ENCODE measurements at places on chromosomes 13 and 19. TPM values are rescaled to one million over a fixed set of nuclear protein-coding genes. Genes with fewer than 3 reads are reported as not detected.

- no peaks in the 10 kb centered on the region for H3K27me3 ChIP-seq
- DNase-seq, result no peak
- H3K4me3 ChIP-seq, result no peak overlapping the region
- no peaks in the 10 kb centered on the region for H3K36me3 ChIP-seq
- no peak overlapping the region for H3K27ac ChIP-seq
Measured at GRCh38 chr19:14160017-14160703, 23.8 kb upstream of the ASF1B start.

GRCh38 chr13:52848455-52849195, at the start of gene PCDH8:
Gene PCDH8 (minus strand): TSS chr13:52848640. CDS start chr13:52848436, 204 bp downstream.
- H3K4me3 ChIP-seq, result no peak within 1 kb of the TSS
- H3K27ac ChIP-seq, result no peak within 1 kb of the TSS
- peak; percentile 56 for DNase-seq
- no peaks in the 10 kb centered on the region for H3K36me3 ChIP-seq
- H3K27me3 ChIP-seq, result no peaks in the 10 kb centered on the region

The PCSK4 gene
- total RNA-seq, result 203 TPM

The ZNF850 gene
- total RNA-seq, result 17.8 TPM

The FCAR gene
- not detected for total RNA-seq

DNA sequence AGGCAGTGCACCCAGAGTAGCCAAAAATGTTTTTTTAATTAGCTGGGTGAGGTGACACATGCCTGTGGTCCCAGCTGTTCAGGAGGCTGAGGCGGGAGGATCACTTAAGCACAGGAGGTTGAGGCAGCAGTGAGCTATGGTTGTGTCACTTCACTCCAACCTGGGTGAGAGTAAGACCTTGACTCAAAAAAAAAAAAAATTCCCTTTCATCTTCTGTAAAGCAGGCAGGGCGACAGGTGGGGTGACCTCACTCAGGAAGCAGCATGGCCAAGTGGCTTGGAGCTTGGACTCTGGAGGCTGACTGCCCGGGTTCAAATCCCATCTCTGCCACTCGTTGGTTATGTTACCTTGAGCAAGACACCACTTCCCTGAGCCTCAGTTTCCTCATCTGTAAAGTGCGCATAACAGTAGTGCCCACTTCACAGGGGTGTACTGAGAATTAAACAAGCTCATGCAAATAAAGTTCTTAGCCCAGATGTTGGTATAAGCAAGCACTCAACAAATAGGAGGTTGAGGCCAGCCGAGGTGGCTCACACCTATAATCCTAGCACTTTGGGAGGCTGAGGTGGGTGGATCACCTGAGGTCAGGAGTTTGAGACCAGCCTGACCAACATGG, 48.3 kb downstream of the MAP4K1 start:
- no peak overlapping the region for H3K27ac ChIP-seq
- H3K4me3 ChIP-seq, result no peak overlapping the region
- no peaks in the 10 kb centered on the region for H3K27me3 ChIP-seq
- no peaks in the 10 kb centered on the region for H3K36me3 ChIP-seq
- DNase-seq, result no peak

DNA sequence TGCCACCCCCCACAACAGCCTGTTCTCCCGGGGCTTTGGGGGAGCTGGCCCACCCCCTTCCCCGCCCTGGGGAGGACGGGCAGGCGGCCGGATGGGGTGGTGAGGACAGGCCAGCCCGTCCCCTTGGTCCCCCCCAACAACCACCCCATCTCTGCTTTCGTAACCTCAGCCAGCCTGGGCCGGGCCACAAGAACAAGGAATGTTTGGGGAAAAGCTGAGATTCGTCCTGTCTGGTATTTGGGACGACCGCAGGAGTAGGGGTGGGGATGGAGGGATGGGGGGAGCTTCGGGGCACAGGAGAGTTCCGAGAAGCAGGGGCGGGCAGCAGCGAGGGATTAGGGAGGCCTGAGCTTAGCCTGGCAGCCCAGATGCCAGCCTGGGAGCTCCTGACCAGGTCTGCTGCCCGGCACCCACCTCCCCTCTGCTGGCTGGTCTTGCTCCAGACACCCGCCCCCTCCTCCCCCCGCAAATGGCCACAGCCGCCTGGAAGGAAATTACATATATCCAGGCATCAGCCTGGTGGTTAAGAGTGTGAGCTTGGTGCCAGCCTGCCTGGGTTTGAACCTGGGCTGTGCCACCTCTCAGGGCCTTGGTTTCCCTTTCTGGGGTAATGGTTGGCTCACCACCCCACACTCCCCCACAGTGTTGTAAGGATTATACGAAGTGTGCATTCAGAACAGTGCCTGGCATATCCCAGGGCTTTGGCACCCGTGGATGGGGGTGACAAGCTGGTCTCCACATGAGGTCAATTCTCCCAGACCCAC, at the start of gene PODNL1:
TSS of gene PODNL1 (minus strand) at position 117 of the 764 bp plus-strand sequence. CDS start 236 bp downstream, outside the sequence.
- no peaks in the 10 kb centered on the region for H3K36me3 ChIP-seq
- peak within 1 kb of the TSS; percentile 51 for H3K4me3 ChIP-seq
- peaks cover 4% of the 10 kb centered on the region for H3K4me1 ChIP-seq

The NLRP5 gene
- 2.8 TPM for total RNA-seq

The SIGLEC5 gene
- not detected for total RNA-seq

DNA sequence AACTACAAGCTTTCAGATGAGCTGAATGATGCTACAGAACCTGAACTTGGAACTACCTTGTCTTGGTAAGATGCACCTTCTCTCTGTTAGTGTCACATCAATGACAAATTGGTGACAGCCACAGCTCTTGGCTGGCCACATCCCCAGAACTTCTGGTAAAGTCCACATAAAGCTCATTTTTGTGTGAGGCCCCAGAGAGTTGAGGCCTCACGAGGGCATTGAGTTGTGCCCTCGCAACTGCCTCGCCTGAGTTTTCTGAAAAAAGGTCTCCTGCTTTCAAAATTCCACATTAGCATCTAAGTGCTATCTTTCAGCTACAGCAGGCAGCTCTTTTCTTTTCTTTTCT, 42.6 kb downstream of the MRPL57 start:
- no peak overlapping the region for H3K27ac ChIP-seq
- DNase-seq, result no peak
- no peaks in the 10 kb centered on the region for H3K4me1 ChIP-seq
- H3K27me3 ChIP-seq, result no peaks in the 10 kb centered on the region

DNA sequence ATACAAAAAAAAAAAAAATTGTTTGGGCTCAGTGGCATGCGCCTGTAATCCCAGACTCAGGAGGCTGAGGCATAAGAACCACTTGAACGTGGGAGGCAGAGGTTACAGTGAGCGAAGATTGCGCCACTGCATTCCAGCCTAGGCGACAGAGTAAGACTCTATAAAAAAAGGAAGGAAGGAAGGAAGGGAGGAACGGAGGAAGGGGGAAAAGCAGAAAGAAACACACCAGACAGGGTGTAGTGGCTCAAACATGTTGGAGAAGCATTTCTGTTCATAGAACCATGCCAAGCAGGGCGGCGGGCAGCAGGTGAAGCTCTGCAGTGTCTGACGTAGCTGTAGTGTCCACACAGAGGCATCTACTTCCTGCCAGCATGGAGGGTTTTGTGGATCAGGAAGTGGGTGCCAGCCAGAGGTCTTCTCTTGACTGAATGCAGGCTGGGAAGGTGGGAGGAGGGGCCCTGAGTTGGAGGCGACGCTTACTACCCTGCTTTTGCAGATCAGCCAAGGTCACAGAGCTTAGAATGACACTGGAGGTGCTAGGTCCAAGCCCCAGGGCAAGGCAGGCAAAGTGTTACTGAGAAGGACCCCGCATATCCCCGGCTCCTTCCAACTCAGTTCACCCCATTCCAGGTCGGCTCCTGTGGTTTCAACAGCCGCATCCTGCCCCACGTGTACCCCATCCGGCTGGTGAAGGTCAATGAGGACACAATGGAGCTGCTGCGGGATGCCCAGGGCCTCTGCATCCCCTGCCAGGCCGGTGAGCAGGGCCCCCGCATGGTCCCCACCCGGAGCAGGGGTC, 11.6 kb upstream of the PGLS start:
- H3K4me1 ChIP-seq, result peaks cover 35% of the 10 kb centered on the region
- H3K27me3 ChIP-seq, result no peaks in the 10 kb centered on the region
- no peak overlapping the region for H3K4me3 ChIP-seq

DNA sequence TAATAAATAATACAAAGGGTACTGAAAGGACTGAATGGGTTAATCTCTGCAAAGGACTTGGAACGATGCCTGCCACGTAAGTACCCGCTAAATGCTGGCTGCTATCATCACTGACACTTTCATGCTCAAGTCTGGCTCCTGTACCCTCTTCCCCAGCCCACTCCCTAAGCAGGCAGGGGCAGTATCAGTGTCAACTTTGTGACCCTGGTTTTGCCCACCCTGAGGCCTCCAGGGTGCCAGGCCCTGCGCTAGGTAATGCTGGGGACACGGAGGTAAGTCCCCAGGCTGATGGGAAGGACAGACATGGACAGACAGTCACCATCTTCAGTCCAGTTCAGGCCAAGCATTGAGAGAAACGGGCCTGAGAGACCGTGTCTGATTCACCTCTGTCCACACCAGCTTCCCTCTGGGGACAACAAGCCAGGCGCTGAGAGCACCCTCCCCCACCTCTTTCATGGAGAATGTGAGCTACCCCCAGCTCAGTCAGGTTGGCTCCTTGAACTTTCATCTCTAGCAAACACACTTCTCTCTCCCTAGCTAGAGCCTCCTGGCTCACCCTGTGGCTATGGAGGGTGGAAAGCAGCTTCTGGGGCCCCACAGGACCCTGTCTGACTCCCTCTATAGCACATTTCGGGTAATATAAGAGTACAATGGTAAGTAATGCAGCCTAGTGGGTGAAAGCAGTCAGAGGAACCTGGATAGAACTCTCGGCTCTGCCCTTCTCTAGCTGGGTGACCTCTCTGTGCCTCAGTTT, 800 bp downstream of the ETFB start:
- peaks cover 14% of the 10 kb centered on the region for H3K4me1 ChIP-seq
- H3K36me3 ChIP-seq, result no peaks in the 10 kb centered on the region
- H3K4me3 ChIP-seq, result peak overlapping the region; percentile 74

GRCh38 chr13:74128156-74128767, 5.9 kb downstream of the KLF12 start:
- H3K27me3 ChIP-seq, result no peaks in the 10 kb centered on the region
- H3K4me1 ChIP-seq, result peaks cover 21% of the 10 kb centered on the region
- no peaks in the 10 kb centered on the region for H3K36me3 ChIP-seq
- DNase-seq, result no peak
- H3K4me3 ChIP-seq, result no peak overlapping the region

GRCh38 chr13:35781036-35782000, 304.8 kb upstream of the MAB21L1 start:
- H3K4me1 ChIP-seq, result no peaks in the 10 kb centered on the region
- H3K27me3 ChIP-seq, result no peaks in the 10 kb centered on the region
- H3K4me3 ChIP-seq, result no peak overlapping the region
- no peak overlapping the region for H3K27ac ChIP-seq

- DNase-seq, result no peak
- no peaks in the 10 kb centered on the region for H3K36me3 ChIP-seq
- H3K4me1 ChIP-seq, result peaks cover 20% of the 10 kb centered on the region
Measured at GRCh38 chr13:75906315-75906714, 270.2 kb downstream of the LMO7 start.

- no peak overlapping the region for H3K27ac ChIP-seq
- no peak overlapping the region for H3K4me3 ChIP-seq
- DNase-seq, result no peak
- H3K27me3 ChIP-seq, result no peaks in the 10 kb centered on the region
- H3K36me3 ChIP-seq, result no peaks in the 10 kb centered on the region
- H3K4me1 ChIP-seq, result no peaks in the 10 kb centered on the region
Measured at GRCh38 chr13:31631071-31631470, 108.3 kb upstream of the RXFP2 start.

DNA sequence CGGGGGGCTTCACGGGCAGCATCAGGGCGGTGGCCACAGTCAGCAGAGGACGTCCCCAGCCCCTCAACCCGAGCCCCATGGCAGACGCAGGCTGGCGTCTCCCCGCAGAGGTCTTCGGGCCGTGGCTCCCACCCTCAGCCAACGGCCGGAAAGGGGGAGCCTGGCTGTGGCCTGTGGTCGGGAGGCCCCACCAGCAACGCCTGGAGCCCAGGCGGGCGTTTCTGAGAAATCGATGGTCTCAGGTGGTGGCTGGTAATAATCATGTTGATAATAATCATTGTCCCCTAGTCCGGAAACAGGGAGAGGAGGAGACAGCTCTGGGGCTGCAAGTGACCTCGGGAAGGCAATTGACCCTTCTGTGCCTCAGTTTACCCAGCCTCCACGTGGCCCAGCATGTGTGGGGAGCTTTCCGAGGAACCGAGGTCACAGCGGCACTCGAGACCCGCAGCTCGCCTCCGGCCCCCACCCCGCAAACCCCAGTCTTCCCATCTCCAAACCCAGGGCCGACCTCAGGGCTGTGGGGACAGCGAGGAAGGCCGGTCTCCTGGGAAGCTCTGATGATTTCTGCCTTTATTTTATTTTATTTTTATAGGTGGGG, at the start of gene PRSS57:
TSS of gene PRSS57 (minus strand) at position 101 of the 598 bp plus-strand sequence. CDS start at position 79, 22 bp downstream.
- H3K4me1 ChIP-seq, result no peaks in the 10 kb centered on the region
- H3K27me3 ChIP-seq, result no peaks in the 10 kb centered on the region
- DNase-seq, result no peak
- H3K4me3 ChIP-seq, result no peak within 1 kb of the TSS

DNA sequence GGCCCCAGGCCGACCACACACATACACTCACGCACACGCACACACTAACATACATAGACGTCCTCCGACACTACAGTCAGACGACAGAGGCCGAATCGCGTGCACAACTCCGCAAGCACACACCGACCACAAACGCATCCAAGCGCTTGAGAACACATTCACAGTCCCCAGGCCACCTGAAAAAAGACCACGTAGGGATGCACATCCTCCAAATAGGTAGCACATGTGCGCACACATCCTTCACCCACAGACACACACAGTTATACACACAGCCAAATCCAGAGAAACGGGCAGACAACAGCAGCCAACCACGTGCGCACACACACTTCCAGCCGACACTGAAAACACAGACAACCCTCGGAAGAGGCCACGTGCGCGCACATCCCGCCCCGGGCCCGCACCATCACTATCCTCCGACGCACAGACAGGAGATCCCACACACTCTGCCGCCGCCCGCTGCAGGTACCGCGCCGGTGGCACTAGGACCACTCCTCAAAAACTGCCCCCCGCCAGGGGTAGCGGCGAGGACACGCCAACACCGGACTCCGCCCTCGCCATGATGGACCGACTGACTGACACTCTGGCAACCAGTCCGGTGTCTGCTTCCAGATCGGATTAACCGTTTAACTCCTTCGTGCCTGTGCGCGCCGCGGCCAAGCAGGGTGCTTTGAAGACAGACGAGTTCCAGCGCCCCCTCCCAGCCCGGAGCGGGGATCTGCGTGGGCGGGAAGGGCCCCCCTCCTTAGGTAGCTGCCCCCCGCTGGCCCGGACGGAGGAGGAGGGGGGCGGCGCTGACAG, 493 bp upstream of the PDE4A start:
- no peak overlapping the region for H3K27ac ChIP-seq
- peak; percentile 30 for DNase-seq
- peak overlapping the region; percentile 1 for H3K4me3 ChIP-seq
- no peaks in the 10 kb centered on the region for H3K27me3 ChIP-seq
- H3K4me1 ChIP-seq, result peaks cover 10% of the 10 kb centered on the region

The POSTN gene
- 17.5 TPM for total RNA-seq

- H3K4me1 ChIP-seq, result peaks cover 10% of the 10 kb centered on the region
- H3K27ac ChIP-seq, result no peak overlapping the region
- H3K27me3 ChIP-seq, result no peaks in the 10 kb centered on the region
- no peak overlapping the region for H3K4me3 ChIP-seq
- H3K36me3 ChIP-seq, result no peaks in the 10 kb centered on the region
- DNase-seq, result no peak
Measured at GRCh38 chr19:33275933-33276619, 26.3 kb downstream of the CEBPA start.

All from testis (tissue), 5 donors.